ENCODE measurements at places on chromosomes 7 and 10.

GRCh38 chr10:47164126-47164799, 135.7 kb upstream of the GDF10 start:
- no peak for DNase-seq

- DNase-seq = no peak
These were observed 146.9 kb upstream of the AKR1E2 start for GRCh38 chr10:4678951-4679671.

DNA sequence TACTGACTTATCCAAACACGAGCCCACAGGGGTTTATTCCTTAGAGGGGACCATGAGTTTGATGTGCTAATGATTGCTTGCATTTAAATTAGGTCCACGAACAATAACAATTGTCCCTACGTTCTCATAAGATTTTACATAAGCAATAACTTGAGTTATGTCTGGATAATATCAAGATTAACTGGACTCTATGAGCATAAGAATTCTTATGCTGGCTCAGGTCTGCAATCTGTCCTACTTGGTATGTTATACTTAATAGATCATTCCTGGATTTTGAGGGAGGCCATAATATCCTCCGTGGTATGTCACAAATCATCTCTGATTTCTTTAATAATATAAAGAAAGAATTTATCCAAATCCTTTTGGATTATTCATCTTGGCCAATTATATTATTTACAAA, 552.3 kb downstream of the KCNMA1 start:
- DNase-seq = no peak

GRCh38 chr7:5481241-5482019, 57.8 kb upstream of the TNRC18 start:
- DNase-seq = no peak

DNA sequence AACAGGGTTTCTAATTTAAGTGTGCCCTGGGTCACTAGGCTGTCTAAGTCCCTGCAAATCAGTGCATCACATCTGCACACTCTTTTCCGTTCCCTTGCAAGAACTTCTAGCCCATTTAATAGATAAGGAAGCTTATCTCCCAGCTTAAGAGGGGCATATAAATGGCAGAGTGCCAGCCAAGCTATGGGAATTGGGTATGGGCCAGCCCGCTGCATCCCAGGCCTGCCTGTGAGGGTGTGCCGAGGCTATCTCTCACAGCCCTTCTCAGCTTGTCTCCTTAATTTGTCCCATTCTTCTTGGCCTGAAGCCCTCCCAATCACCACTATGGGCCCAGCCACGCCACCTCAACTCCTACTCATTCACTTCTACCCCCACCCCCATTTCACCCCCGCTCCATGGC, 14.7 kb downstream of the AQP1 start:
- DNase-seq = no peak

DNA sequence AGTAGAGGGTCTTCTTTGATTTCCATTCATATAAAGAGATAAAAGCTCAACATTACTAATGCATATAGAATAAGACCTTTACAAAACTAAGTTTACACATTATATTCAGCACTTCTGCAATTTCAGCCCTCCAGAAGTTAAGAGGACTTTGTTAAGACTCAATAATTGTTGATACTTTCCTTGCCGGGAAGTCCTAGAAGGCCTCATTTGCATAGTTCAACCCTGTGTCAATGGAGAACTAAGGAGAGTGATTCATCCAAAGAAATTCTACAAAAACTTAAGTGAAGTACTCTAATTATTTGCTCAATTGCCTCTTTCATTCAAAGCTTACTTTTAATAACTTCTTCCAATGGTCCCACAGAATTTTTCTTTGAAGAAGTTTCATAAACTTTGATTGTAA, 1060.3 kb upstream of the CELF2 start:
- no peak for DNase-seq

GRCh38 chr10:103007017-103007416, 88.9 kb downstream of the CNNM2 start:
- no peak for DNase-seq

DNA sequence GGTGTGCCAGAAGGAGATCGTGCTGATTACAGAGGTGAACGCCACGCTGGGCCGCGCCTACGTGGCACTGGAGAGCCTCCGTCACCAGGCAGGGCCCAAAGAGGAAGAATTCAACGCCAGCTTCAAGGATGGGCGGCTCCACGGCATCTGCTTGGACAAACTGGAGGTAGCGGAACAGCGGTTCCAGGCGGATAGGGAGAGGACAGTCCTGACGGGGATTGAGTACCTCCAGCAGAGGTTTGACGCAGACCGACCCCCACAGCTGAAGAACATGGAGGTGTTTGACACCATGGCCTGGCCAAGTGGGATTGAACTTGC, 12.1 kb upstream of the ATP6V0E2 start:
- no peak for DNase-seq

- no peak for DNase-seq
These were observed 614 bp upstream of the IFIT2 start for GRCh38 chr10:89301232-89301631.

GRCh38 chr7:43905956-43906330, 453 bp downstream of the URGCP start:
- DNase-seq = peak; percentile 53

DNA sequence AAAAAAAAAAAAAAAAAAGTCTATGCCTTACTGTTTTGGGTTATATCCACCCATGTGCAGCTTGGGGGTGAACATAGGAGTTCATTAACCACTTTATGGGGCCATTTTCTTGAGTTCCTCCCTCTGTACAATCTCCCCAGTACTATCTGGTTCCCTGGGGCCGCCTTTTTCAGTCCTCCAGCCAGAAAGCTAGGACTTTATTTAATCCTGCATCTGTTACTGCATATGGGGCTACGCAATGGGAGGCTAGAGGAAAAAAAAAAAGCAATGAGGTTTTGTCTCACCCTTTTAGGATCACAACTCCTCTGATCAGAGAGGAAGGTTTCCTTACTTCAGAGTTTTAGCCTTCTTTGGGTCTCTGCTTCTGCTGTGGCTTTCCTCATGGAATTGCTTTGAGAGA, 51.0 kb downstream of the BTRC start:
- DNase-seq = no peak

DNA sequence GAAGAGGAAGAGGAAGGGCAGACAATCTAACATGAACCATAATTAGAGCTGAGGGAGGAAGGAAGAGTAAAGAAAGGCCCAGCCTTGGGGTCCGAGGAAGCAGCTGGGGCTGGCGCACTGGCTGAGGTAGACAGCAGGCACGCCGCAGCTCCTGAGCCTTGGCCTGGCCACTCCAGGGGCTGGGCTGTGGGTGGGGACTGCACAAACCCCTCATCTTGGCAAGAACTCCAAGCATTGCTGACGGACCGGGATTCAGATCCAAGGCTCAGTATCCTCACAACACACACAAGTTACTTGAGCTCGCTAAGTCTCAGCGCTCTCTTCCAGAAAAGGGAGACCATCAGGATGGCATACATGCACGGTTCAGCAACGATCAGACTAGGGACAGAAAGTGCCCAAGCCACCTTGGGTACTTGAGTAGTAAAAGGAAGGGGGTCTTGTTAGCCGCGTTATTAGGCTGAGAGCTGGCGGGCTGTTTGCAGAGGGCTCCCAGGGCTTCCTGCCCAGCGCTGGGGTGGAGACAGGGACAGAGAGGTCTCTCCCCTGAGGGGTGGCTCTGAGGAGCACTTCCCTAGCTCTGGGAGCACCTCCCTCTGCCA, 4.5 kb downstream of the TNS3 start:
- no peak for DNase-seq

GRCh38 chr7:41763626-41764025, 60.7 kb upstream of the INHBA start:
- DNase-seq = no peak

DNA sequence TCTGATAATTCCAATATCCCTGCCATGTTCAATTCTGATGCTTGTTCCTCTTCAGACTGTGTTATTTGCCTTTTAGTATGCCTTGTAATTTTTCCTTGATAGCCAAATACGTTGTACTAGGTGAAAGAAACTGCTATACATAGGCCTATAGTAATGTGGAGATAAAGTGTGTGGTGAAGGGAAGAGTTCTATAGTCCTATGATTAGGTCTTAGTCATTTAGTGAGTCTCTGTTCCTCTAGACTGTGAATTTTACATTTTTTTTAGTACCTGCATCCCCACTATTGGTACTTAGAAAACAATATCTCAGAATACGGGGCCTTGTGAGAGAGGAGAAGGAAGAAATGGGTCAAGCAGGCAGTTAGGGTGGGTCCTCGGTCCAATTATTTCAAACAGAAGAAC, 59.6 kb upstream of the SEMA3E start:
- no peak for DNase-seq

DNA sequence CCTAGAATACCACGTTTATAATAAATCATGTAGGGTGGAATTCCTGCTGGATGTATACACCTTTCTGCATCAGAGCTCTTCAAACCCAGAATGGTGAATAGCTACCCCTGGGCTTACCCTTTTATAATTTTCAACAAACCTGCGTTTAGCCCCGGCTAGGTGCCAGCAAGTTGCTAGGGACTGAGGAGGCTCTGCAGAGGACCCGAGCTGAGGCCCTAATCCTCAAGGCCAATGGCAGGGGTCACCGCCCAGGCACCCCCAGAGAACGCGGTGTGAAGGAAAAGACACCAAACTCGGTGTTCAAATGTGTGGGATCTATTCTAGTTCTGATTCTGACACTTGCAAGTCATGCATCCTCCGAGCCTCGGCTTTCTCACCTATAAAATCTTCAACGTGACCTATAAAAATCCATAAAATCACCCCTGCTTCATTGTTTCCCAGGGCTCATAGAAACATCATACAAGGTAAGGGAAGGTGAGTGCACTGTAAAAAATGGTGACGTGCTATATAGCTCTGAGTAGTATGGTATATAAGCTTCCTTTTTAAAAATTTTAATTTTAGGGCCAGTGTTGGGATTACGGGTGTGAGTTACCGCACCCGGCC, 2.5 kb upstream of the ANXA11 start:
- DNase-seq = no peak

DNA sequence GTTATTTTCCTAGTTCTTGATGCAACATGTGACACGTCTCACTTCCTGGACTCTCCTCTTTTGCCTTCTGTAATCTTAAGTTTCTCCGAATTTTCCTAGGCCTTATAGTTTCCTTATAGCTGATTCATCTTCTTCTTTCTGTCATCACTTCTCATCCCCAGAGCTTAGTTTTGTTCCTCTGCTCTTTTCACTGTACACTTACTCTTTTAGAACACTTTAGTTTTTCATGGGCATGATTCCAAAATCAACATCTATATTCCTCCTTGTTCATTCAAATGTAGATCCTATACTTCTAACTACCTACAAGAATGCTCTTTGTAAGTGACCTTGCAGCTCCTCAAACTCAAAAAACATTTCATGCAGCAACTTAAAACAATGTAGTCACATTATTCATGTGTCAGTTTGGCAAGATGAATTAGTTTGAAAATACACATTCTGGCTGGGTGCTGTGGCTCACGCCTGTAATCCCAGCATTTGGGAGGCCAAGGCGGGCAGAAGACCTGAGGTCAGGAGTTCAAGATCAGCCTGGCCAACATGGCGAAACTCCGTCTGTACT, 13.1 kb upstream of the SLC26A3 start:
- no peak for DNase-seq

DNA sequence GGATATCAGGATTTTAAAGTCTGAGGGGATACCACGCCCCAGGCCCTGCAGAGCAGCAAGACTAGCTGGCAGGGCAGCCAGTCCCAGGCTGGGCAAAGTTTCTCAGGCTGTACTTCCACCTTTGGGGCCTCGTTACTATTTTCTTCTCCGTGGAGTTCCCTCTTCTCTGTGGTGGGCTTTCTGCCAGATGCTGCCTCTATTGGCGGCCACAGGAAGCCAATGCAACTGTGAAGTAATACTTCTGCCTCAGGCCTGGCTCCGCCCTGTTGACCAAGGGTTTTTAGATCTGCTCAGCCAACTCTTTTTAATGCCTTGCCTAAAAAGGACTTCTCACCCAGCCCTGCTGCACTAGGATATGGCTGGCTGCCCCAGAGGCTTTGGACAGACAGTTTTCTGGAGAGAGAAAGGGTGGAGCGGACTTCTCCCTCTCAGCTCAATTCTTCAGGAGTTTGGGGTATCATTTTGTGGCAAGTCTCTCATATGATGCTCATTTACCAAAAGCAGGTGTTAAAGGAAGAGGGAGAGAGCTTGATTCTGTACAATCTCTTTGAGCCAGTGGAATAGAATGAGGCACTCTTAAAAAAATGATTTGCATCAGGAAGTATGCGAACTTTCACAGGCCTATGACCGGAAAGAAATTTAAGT, 67.4 kb downstream of the HHEX start:
- no peak for DNase-seq

DNA sequence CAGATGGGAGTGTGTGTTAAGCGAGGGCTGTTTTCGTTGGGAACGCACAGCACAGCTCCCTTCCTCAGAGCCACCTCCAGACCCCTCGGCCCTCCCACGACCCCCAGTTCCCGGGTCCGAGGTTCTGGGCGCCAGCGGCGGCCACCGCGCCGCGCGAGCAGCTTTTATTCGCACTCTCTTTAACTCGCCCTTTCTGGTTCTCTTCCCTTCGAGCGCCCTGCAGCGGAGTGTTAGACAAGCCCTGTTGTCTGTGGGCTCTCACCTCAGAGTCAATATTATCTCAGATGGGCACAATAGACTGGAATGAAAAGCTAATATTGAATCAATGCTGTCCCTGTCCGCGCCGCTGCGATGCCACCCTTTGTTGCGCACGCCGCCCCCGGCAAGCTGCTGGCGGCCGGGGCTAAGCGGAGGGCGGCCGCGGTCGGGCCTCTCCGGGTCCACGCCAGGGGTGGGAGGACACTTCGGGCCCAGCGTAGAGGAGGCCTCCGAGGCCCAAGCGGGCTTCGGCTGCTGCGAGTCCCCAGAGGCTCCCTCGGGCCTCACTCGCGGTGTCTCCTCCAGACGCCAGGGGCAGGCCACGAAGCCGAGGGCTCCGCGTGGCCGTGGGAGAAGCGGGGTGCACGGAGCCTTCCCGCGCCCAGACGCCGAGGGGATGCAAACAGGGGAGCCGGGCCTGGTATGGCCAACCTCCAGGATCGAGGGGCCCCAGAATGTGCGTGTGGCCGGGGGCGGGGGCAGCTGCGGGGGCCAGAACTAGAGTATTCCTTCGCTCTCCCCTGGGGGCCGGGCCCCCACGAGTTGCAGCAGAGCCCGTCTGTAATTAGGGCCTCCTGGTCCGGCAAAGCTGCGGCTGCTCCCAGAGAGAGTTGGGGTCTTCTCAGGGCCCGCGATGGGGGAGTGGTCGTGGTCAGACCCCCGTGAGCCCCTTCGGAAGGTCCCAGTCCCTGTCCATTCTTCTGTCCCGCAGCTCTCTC, 7.9 kb upstream of the EMX2 start:
- no peak for DNase-seq

- DNase-seq = no peak
These were observed 78.6 kb upstream of the ADRB1 start for GRCh38 chr10:113965077-113965476.

DNA sequence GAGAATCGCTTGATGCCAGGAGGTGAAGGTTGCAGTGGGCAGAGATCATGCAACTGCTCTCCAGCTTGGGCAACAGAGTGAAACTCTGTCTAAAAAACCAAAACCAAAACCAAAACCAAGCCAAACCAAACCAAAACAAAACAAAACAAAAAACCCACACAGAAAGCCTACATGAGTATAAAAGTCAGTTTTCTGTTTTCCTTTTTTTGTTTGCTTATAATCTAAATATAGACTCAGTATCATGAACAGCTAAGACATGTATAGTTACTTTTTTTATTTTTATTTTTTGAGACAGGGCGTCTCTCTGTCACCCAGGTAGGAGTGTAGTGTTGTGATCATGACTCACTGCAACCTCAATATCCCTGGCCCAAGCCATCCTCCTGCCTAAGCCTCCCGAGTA, 16.8 kb upstream of the MTPN start:
- no peak for DNase-seq
